H1 (cell line): ENCODE measurements at places on chromosomes 5 and 9.

- no peak for DNase-seq
Measured at GRCh38 chr5:161889971-161890370, 42.1 kb downstream of the GABRA1 start.

- DNase-seq, result no peak
Measured at GRCh38 chr9:36023260-36024048, 13.3 kb upstream of the RECK start.

DNA sequence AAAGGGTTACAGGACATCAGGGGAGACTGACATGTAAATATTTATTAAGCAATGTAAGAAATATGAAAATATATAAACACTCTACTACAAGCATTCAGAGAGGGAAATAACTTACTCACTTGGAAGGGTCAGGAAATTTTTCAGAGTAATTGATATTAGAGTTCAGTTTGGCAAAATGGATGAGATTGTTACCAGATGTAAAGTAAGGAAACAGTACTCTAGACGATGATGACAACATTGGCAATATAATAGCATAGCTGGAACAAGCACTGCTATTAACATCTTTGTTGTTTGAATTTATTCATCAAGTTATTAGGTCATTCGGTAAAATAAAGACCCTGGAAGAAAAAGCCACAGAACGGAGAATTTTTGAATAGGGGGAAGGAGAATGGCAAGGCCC, 49.1 kb downstream of the GNA14 start:
- no peak for DNase-seq

DNA sequence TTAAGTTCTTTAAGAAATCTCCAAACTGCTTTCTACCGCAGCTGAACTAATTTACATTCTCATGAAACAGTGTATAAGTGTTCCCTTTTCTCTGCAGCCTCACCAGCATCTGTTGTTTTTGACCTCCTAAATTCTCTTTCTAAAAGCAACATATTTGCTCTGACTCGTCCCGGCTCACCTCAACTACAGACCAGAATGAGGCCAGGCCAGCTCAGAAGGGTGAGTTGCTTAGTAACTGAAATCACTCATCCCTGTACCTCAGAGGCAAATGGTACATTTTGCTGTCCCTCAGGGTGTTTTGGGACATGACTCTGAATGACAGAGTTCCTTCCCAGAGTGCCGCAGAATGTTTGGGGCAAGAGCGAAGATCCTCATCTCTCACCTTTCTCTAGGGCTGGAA, 127.5 kb downstream of the FRMD3 start:
- DNase-seq, result no peak

- DNase-seq, result no peak
Measured at GRCh38 chr9:103730866-103731265, 363.2 kb upstream of the SMC2 start.

- peak; percentile 76 for DNase-seq
Measured at GRCh38 chr9:16485575-16486321, 384.7 kb downstream of the BNC2 start.

DNA sequence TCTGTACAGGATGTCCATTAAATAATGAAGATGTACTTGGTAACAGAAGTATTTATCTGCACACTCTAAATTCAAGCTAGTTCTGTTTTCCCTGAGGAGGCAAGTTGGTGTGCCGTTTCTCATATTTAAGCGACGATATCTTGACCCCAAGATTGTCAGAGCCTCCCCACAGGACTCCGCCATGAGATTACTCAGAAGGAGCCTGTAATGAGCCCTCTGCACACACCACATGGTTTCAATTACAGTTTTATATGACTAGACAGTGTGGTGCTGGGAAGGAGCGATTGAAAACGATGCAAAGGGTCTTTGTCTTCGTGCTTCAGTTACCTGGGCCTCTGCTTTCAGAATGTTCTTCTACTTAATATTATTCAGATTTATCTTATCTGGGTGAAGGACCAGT, 840.4 kb upstream of the WWC1 start:
- DNase-seq, result no peak

- no peak for DNase-seq
Measured at GRCh38 chr9:128701227-128701854, 962 bp upstream of the PKN3 start.

- DNase-seq, result no peak
Measured at GRCh38 chr5:143865426-143866025, 53.6 kb downstream of the HMHB1 start.

GRCh38 chr5:64637144-64637543, 53.2 kb upstream of the SHISAL2B start:
- no peak for DNase-seq
